ENCODE measurements at places on chromosomes 7 and 10.
A peak's percentile ranks its signal among the peaks of the same experiment; 100 is the strongest.

GRCh38 chr10:6347391-6347951, 144.7 kb downstream of the PFKFB3 start:
- peak; percentile 30 for DNase-seq

- no peak for DNase-seq
These were observed 2.8 kb downstream of the PRKG1 start for GRCh38 chr10:51077074-51077473.

GRCh38 chr7:82985144-82985802, 177.4 kb downstream of the PCLO start:
- no peak for DNase-seq

GRCh38 chr10:98260752-98261151, 7.2 kb downstream of the LOXL4 start:
- no peak for DNase-seq

GRCh38 chr7:52639126-52639525, 396.3 kb upstream of the POM121L12 start:
- DNase-seq = no peak

- peak; percentile 14 for DNase-seq
These were observed 11.8 kb downstream of the ZAN start for GRCh38 chr7:100745184-100745583.

DNA sequence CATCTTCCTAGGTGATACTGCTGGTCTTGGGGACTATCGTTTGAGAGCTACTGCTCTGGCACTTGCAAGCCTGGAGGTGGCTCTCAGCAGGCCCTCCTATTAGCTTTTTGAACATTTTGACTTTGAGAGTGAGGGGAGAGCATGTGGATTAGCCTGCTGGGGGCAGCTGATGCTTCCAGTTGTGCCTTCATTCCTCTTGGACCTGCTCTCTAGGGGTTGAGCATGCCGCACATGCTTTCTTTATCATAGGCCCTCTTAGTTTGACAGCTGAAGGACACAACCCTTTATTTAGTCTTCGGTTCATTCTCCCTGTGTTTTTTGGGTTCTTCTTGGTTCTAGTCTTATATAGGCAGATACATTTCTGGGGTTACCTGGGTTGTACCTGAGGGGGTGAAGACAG, 132.1 kb downstream of the GALNT17 start:
- DNase-seq = no peak
